ENCODE measurements at places on chromosomes 7 and 10.

- no peak for DNase-seq
Measured at GRCh38 chr10:111856631-111857030, 326.9 kb downstream of the GPAM start.

DNA sequence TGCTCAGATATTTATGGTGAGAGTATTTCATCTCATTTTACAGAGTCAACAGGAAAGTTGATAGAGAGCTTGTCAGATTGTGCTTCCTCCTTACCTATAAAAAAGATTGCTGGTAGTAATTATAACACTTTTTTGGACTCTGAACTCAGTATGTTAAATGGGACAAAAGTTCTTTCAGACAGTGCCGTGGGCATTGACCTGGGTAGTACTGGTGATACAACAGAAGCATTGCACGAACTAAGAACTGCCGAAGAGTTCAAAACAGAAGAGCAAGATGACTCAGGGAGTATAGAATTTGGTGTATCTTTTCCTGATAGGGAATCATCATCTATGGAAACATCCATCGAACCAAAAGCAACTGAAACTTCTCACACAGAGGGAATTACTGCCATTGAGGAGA, 58.6 kb downstream of the LOXL4 start:
- DNase-seq = no peak

GRCh38 chr10:19488592-19489280, 327.5 kb upstream of the PLXDC2 start:
- no peak for DNase-seq

DNA sequence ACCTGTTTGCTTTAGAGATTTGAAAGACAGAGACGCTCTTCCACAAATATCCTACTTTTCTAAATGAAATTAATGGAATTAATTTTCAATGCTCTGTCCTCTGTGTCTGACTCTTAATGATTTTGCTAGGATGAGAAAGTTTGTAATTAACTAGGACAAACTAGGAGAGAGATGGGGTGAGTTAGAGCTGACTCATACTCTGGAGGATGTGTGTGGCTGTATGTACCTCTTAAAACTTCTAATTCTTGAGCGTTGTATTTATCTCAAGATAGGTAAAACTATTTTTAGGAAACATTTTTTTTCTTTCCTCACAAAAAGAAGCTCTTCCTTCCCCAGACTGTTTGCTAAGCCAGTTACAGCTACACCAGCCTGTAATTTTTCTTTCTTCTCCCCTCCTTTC, 178.8 kb upstream of the ANKRD30A start:
- DNase-seq = no peak

DNA sequence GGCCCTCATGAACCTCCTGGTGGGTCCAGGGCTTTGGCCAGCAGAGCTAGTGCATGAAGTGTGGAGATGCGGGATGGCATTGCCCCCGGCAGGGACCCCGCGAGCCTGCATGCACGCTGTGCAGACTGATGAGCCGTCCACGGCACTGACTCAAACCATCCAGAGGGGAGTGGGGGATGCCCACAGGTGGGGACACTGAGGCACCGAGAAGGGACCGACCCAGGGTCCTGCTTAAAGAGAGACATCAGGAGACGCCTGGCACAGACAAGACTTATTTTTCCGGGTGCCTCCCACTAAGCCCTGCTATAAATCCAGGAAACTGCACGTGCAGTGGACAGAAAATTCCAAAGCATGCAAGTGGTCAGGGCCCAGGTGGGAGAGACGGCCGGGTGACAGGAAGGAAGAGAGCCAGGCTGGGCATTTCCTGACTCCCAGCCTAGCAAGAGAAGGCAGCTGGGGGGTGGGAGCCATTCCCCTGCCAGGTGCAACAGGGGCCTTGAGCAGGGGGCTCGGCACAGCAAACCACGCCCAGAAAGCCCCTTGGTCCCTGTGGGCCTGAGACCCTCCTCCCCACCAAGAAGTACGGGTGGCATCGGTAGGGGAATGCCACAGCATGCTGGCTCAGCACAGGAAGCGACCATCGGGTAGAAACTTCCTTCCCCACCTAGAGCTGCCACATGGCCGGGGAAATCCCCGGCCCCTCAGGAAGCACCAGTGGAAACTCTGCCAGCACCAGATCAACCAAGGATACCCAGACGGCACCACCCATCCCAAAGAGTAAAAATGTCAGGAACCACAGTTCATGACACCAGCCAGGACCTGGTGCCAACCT, 91.5 kb downstream of the FOXL3 start:
- no peak for DNase-seq

DNA sequence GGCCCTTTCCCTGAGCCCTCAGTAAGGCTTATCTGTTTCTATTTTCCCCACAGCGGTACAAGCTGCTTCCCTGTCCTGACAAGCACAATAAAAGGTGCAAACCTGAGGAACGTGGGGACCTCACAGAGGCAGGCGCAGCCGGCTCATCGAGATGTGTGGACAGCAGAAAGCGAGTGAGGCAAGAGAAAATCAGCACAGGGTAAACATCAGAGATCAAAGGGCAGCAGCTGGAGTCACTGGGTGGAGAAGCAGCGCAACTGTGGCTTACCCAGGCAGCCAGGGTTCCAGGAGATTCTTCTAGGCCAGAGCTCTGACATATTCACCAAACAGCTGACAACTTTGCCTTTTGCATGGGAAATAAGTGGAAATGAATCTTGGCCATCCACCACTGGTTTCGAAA, 212.6 kb downstream of the WDR11 start:
- no peak for DNase-seq

DNA sequence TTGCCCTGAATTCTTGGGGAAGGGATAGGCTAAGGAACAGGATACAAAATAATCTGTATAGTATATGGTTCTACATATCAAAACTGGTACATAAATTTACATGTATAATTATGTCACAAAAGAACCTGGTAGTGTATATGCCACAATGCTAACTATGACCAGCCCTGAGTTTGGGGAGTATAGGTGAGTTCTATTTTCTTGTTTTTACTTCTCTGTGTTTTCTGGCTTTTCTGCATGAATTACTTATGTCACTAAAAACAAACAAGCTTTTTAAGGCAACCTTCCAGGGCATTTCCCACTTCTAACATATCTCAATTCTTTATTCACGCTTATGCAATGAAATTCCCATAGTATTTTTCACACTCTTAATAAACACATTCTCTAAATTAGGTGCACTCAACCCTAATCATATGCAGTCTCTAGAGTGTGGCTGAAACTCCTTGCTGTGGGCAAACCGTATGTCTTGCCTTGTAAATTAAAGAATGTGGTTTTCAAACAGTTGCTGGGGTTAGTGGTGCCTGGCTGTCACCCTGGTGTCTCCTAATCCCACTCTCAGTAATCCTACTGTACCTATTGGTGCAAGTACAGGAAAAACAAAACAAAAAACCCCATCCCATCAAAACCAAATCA, 14.0 kb upstream of the INSIG1 start:
- no peak for DNase-seq

- DNase-seq = no peak
Measured at GRCh38 chr7:2120841-2121830, 111.6 kb downstream of the MAD1L1 start.

DNA sequence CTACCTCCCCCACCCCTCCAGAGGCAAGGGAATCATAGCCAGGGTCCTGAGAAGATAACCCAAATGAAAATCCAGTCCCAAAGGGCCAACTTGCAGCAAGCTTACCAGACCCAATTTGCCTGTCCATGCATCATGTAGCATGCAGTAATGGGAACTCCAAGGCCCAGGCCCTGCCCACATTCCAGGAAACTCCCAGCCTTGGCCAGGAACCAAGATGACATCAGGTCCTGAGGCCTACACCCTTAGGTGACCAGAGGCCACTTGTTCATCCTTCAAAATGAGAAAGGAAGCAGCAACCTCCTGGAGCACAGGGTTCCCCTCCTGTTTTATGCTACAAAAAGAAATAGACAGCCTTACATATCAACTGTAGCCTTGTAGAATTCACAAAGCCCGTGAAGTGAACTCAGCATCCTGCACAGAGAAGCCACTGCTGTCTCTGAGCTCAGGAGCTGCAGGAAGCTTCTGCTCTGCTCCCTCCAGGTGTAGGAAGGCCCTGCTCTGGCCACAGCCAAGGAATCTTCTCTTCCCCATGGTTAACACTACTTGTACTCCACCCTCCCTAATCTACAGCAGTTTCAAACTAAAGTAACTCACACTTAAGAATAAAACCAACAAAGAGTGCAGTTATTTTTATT, 30.3 kb upstream of the GRB10 start:
- DNase-seq = no peak

GRCh38 chr10:5096108-5096507, 1.9 kb downstream of the AKR1C3 start:
- DNase-seq = no peak

DNA sequence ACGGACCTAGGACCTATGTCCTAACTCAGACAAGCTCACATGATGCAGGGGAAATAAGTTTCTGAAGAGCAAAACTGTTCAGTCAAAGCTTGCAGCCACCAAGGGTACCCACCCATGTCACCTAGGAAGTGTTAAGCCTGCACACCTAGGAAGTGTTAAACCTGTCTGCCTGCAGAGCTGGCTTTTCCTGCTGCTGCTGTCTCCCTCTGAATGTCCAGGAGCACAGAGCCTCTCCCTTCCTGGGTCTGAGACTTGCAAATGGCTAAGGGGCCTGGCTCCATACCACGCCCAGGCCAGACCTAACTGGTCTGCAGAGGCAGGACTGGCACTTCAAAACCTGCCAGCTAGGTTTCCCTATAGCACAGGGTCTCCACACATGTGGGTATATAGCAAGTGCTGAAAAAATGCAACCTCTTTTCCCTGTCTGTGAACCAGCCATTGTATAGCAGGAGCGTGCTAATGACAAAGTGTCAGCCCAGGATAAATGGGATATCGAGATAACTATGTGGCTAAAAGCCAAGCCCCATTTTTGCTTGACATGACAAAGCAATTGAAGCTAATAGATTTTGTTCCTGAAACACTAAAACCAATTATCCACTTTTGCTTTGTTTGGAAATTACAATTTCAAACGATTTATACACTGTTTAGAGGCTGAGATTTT, 1.5 kb downstream of the GDF2 start:
- DNase-seq = no peak

DNA sequence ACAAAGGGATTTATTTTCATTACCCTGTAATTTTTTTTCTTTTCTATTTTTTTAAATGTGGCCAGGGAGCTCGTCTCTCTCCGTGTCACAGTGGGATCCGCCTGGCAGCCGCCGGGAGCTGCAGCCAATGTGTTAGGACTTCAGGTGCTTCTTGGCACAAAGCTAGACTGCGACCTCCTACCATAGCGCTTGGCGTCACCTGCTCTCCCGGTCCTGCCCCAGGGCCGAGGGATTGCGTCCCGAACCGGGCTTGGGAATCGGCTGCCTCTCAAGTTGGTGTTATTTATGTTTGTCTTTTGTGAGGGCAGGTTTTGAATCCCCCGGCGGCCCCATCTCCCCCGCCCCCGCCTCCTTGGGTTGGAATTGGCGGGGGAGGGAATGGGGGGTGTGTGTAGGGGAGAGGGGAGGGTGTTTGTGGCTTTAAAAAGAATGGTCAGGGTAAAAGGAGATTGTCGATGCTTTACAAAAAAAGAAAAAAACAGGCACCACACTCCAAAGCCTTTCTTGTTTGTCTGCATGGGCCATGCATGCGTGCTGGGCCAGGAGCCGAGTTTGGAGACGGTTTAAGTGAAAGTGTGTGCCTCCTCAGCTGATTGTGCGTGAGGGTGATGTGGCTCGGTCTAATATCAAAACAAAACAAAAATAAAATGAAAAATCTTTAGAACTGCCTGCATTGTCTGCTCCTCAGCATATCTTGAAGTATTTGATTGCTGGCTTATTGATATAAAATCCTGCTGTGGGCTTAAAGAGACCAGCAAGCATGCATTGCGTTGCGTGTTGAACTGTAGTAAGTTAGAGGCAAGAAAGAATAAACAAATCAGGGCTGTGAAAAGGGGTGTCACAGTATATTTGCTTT, 1.2 kb downstream of the PPP1R9A start:
- DNase-seq = no peak

- DNase-seq = no peak
Measured at GRCh38 chr7:45219130-45219529, 61.5 kb downstream of the RAMP3 start.

DNA sequence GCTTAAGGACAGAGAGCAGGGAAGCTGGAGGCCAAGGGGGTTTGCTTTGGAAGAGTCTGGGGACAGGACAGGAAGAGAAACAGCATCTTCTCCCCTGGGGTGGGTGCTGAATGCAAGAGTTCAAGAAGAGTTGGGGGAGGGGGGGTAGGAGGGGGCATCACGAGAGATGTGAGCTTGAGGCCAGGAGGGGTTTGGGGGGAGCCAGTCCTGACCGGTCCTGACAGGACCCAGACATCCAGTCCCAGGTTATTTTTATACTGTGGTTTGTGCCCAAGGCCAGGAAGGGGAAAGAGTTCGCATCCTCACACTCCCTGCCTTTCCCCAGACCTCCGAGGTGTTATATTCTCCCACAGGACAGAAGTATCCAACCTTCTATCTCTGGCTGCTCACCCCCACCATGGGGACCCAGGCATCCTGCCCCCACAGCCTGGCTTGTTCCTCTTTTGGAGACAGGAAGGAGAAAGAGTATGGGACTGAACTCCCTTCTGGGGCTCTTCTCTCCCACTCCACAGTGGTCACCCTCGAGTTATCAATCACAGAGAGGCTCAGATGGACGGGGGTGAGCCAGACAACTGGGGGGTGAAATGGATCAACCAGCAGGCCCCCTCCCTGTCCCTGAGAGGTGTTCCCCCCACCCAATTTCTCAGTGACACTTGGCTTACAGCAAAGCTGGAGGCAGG, 2.8 kb downstream of the TSC22D4 start:
- no peak for DNase-seq

DNA sequence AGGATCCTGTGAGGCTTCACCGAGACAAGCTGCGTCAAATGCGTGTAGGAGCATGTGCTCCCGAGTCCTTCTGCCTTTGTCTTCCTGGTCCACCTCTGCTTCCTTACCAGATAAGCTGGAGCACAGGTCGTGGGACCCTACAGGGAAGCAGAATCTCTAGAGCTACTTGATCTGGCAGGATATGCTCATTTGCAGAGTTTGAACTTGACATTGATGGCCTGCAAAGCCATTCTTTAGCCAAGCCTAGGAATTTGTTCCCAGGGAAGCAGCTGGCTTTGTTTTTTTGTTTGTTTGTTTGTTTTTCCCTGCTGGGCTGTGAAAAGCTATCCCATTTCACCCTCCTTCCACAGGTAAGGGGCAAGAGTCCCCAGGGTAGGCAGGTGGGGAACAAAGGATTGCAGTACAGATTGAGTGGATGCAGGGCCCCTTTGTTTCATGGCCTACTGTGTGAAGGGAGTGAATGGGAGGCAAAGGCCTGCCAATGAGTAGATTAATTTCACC, 200.0 kb upstream of the BMPER start:
- no peak for DNase-seq

GRCh38 chr10:63819753-63820329, 298.6 kb downstream of the REEP3 start:
- DNase-seq = no peak

Measured in activated T-helper 1 cell treated with anti-CD3 and anti-CD28 coated beads, Interleukin-2, amount 50 U/mL, for 16 hours (primary cell).